ENCODE measurements at places on chromosomes 1 and 21.

DNA sequence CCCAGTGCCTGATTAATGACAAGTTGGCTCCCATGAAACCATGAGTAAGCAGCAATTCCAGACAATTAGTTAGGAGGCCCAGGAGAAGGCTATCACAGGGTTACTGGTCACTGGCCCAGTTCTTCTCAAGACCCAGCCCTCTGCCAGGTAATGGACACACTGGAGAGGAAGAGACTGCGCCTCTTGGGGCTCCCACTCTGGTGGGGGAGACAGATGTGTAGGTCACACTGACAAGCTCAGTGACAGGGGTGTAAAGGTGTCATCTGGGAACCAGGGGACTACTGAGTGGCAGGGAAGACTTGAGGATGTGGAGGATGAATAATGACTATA, 4.9 kb downstream of the HPCA start:
- DNase-seq = no peak

- DNase-seq = no peak
These were observed 57.9 kb downstream of the SLAMF6 start for GRCh38 chr1:160465123-160465522.

DNA sequence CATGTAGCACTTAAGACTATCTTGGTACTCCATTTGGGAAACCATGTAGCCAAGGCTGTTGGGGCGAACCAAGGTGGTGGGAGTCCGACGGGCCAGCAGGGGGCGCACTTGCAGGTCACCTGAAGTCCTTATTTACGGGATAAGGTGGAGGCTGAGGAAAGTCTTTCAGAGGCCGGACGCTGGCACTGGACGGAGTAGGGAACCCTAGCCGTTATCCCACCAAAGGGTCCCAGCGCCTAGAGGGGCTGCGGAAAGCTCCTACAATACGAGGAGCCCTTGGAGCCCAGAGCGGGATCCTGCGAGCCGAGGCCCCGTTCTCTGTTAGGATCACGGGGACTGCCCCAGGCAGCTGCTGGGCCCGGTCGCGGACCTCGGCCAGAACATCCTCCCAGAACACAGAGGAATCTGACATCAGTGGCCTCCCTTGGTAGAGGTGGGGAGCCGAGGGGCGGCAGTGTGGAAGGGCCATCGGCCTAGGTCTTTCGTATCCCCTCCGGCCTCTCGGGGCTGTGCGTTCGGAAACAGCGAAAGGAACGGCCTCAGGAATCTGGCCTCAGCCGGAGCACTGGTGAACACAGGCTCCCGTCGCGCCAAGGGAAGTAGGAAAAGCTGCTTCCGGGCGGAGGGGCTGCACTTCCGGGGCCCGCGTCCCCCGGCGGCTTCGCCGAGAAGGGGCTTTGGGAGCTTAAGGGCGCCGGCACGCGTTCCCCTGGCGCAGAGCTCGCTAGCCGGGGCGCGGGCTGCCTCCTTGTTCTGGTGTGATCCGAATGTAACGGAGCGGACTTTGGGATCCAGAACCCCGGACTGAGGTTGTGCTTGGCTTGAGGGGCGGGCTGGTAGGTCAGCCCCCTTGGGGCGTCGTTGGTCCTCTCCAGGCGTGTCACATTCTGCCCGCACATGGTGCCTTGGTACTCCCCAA, 29.9 kb upstream of the RPTN start:
- peak; percentile 73 for DNase-seq

DNA sequence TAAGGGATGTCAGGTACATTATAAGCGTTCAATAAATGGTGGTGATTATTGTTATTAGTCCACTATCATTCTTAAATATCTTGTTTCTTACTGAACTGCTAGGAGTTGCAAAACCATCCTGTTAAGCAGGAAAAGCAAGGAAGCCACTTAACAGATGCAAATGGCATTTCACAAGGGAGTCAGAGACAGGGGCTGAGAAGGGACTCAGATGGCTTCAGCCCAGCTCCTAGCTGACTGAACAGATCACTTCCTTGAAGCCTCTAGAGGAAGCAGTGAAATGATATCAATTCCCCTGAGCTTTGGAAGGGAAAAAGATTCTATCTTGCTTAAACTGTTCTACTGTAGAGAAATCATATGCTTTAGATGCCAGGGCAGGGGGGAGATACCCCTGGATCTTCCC, 151.5 kb downstream of the ST6GALNAC5 start:
- no peak for DNase-seq

GRCh38 chr1:231274119-231274825, 33.3 kb downstream of the GNPAT start:
- DNase-seq = no peak

- no peak for DNase-seq
These were observed 21.6 kb upstream of the FHAD1 start for GRCh38 chr1:15225461-15225860.

DNA sequence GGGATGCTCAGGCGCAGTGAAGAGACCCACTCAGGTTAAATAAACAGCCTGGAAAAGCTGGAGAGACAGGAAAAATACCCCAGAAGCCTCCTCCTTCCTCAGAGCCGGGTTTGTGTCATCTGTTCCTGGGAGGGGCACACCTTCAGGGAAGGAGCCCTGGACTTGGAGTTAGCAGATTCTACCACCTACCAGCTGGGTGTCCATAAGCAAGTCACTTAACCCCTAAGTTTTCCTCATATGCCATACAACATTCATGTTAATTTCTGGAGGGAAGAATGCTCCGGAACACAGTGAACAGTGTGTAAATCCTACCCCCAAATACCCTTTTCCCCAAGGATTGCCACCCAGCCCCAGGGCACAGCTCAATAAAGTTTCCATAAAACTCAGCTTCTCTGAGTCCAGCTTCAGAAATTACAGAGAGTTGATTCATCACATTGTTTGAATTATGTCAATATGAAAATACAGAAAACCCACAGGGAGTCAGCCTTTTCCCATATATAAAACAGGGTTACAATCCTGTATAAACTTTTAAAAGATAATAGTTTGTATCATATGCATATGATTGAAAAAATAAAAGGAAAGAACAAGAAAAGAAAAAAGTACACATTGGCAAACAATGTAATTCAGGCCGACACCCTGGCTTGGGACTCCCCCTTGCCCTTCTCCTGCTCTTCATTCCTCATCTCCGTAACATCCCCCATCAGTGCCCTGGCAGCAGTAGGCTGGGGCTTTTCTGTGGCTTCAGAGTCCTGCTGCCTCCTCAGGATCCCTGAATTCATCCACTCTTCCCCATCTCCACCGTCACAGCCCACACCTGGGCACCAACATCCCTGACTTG, 291.8 kb upstream of the USP24 start:
- DNase-seq = peak; percentile 62

DNA sequence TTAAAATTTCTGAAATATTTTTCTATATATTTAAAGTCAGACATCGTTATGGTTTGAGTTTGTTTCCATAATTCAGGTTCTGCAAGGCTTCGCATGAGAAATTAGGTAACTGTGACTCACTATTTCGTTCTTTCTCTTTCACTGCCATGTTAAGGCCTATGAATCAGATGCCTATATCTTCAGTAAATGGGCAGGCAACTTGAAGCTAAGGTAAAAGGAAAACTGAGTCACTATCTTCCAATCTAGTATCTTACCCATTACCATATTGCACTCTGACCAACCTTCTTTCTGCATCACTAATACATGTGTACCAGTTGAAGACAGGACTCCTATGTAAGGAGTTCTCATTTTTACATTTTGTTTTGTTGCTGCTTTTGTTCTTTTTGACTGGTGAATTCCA, 37.8 kb downstream of the PYHIN1 start:
- no peak for DNase-seq

DNA sequence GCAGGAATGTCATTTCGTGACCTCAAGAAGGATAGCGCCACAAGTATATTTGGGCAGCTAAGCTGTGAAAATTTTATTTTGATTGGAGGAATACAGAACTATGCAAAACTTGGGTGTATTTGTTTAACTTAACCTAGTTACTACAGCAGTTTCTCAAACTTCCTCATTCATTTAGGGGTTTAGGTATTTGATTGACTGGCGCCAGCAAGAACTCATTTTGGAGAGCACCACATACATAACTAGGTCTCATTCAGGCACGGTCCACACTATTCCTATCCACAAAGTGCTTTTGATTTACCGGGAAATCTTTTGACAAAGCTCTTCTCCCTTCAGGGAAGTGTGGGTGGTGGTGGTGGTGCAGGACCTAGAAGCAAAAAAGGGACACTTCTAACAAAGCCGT, 155.1 kb upstream of the NRIP1 start:
- DNase-seq = no peak

- DNase-seq = peak; percentile 56
These were observed 32.3 kb downstream of the SLC66A1 start for GRCh38 chr1:19344372-19344810.

GRCh38 chr1:7755448-7755847, 15.6 kb upstream of the VAMP3 start:
- peak; percentile 19 for DNase-seq

- DNase-seq = peak; percentile 24
These were observed 10.0 kb downstream of the LRRC53 start for GRCh38 chr1:74502432-74502831.

DNA sequence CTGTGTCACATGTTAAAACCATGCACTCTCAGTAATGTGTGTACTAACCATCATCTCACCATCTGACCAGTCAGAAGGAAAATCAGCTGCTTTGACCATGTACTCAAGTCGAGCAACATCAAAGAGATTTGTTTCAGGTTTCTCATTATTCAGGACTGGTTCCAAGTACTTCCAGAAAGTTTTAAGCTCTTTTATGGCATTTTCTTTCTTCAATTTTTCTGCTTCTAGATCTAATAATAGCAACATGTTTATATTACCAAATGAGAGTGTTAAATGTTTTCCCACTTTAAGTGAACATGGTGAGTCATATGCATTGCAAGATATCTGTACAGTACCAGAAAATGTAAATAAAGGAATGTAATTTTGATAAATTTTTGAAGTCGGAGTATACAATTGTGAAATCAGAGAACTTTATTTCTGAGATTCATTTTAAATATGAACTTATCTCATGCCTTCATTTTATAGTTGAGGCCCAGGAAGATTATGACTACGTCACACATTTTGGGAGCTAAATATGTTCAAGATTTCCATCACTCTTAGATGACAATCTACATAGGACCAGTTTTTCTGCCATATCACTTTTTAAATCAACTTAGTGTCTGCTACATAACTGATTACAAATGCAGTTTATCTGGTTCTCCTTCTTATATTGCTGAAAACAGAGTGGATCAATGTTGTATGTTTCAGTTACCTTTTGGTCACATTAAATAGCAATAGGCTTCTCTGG, 87.2 kb downstream of the SPAG17 start:
- DNase-seq = no peak

DNA sequence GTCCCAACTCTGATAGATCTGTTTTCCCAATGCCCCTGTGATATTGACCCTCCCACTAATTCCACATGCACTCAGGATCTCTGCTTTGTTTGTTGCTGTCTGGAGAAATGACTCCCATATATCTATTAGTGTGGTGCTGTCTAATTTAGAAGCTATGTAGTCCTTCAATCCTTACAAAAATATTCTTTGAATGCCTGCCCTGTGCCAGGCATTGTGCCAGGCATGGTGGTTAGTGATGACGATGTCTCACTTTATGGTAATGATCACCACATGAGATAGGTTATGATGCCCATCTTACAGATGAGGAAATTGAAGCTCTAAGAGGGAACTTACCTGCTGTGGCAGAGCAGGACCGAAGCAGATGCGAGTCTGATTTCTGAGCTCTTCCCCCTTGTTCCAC, 12.9 kb downstream of the MYOG start:
- DNase-seq = no peak

DNA sequence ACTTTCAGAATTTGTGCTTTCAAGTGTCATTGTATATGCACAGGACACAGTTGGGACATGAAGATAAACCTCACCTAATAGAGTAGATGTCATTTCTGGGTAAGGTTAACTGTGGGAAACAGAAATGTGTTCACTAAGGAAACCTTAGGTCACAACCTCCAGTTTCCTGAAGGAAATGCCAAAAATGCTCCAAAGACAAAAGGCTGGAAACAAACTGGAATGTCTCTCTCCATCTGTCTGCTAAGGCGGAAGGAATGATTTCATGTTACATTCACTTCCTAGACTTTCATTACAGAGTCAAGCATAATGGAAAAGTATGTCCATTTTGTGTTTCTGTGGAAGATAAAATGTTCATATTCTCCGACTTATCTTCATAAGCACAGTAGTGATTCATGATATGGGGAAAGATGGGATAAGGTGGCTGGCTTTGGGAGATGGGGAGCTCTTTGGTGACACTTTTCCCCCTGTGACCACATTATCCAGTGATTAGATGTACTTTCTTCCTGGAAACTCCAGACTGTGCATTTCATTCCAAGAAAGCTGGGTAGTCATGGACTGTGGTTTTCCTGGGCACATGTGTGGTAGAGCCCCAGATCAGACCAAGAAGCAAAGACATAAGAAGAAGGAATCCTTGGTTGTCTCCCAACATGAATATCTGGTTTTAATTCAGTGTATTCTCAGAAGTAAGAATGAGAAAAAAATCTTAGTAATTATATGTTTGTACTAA, 5.7 kb downstream of the S1PR1 start:
- DNase-seq = no peak

DNA sequence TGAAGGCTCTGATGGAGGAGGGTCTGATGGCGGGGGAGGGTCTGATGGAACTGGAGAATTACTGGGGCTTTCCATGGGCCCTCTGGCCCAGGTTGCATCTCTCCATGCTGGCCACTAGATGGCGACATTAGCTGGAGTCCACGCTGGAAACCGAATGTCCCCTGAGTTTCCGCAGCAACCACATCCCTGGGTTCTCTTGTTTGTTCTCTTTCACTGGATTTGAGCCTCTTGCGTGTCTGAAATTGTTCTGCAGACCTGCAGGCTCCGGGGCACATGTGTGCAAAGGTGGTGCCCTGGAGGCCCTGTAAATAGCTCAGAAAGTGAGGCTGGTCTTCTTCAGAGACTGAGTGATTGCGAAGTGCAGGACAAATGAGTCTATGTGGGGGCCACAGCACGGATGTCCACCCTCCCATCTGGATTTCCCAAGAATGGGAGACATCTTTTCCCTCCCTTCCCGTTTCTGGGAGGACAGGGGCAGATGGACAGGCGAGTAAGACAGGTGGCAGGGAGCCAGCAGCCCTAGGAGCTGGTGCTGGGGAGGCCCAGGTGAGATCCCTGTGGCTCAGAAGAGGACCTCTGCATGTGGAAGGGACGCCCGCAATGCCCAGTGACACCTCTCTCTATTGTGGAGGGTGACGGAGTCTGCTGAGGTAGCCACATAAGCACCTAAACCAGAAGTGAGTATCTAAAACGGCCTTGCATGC, 73.2 kb upstream of the ABCG1 start:
- DNase-seq = peak; percentile 37

DNA sequence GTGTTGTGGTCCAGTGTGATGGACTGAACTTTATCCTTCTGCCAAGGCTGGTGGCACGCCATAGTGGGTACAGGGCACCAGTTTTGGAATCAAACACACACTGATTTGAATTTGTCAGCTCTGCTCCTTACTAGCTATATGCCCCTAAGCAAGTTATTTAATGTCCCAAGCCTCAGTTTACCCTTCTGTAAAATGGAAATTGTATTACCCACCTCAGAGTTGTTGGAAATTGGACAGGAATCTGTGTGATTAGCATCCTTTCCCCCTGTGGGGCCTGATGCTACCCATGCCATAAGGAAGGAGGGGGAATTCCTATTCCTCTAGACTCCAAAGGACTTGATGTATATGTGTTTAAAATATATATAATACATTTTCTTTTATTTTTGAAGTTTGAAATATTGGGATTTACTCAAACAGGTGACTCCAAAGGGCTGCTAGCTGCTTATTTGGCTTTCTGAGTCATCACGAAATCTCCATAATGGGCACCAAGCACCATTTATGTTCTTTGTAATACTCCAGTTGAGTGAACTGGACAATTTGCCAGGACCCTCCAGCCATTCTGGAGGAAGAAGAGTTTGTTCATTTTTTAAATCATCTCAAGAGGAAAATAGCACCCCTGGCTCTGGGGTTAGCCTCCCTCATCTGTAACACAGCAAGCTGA, 224.5 kb upstream of the TMEM51 start:
- DNase-seq = no peak
